ENCODE measurements at places on chromosomes 7 and 10.

- DNase-seq, result no peak
Observed at GRCh38 chr7:69787736-69788431, 189.6 kb downstream of the AUTS2 start.

GRCh38 chr10:102740229-102740628 lies 3.5 kb upstream of the WBP1L start:
- DNase-seq, result no peak

GRCh38 chr10:114566064-114566463 lies 92.0 kb downstream of the ABLIM1 start:
- no peak for DNase-seq

DNA sequence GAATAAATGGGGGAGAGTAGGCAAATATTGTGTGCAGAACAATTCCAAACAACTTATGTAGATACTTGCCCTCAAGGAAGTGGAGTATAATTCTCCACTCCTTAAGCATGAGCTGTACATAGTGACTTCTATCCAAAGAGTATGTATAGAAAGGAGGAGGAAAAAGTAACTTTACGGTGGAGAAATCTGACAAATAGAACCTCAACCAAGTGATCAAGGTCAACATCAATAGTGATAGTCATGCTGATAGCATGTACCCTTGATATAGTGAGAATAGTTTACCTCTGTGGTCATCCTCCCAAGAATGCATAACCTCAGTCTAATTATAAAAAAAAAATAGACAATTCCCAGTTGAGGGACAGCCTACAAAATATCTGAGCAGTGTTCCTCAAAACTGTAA lies 89.1 kb upstream of the NANOS1 start:
- DNase-seq, result no peak

GRCh38 chr7:105972276-105972675 lies 9.2 kb downstream of the CDHR3 start:
- no peak for DNase-seq

GRCh38 chr7:92595281-92595680 lies 5.1 kb upstream of the FAM133B start:
- no peak for DNase-seq

DNA sequence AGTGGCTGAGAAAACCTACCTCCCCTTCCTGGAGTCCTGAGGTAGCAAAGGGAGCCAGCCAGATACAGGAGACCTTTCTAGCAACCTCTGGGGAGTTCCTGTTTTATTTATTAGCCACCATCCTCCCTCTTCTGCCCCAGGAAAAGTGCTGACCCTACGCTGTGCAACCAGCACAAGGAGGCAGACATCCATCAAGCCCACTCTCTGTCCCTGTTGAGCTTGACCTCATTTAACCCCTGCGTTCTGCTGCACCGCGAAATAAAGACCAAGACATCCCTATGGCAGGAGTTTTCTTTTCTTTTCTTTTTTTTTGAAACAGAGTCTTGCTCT lies 25.3 kb upstream of the ANKRD2 start:
- DNase-seq, result no peak

GRCh38 chr7:143518521-143518920 lies 40.8 kb downstream of the TAS2R41 start:
- DNase-seq, result no peak

DNA sequence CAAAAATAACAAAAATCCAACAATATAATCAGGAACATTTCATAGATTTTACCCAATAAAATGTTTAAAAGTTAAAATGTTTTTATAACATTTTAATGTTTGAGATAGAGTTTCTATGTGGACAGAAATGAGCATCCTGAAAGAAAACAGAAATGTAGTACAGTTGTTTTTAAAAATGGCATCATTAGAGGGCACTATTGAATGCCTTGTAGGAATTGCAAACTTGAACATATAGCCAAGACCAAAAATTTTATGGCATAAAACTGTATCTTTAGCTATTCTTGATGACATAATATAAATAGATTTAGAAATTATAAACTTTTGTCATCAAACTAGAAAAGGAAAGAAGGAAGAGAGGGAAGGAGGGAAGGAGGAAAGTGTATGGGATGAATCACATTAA lies 1372.7 kb downstream of the GATA3 start:
- DNase-seq, result no peak

DNA sequence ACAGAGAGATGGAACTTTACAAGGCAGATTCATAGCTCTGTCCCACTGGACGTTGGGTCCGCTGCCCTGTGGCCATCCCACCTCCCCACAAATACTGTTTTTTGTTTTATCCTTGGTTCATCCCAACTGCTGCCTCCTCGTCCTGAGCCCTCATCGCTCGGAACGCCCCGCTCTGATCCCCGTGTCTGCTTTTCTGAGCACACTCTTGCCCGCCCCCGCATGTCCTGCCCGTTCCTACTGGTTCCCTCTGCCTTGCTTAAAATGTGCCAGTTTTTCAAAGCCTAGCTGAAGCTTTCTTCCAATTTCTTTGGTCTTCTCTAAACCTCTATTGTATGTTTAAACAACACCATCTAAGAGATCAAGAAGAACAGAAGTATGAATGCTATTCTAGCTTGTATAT lies 19.4 kb downstream of the RNF32 start:
- DNase-seq, result no peak

DNA sequence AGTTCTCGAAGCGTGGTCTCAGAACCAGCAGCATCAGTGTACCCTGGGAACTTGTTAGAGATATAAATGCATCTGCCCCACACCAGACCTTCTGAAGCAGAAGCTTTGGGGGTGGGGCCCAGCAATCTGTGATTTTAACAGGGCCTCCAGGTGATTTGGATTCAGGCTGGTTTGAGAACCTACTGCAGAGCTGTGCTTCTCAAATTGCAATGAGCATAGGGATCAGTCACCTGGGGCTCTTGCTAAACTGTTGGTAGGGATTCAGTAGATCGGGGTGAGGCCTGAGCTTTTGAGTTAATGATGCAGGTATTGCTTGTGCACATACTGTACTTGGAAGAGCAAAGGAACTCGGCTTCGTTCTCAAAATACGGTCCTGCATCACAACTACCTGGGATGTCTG lies 243.6 kb upstream of the PODXL start:
- DNase-seq, result no peak

GRCh38 chr10:102449321-102450123 lies 1.8 kb downstream of the C10orf95 start:
- peak; percentile 56 for DNase-seq

GRCh38 chr10:8245131-8245813 lies 190.8 kb downstream of the GATA3 start:
- no peak for DNase-seq

GRCh38 chr7:87451187-87451586 lies 24.3 kb downstream of the ABCB4 start:
- DNase-seq, result no peak

- DNase-seq, result no peak
Observed at GRCh38 chr10:52514481-52514880, 200.4 kb downstream of the DKK1 start.

GRCh38 chr7:66303454-66304155 lies 98.5 kb downstream of the TPST1 start:
- no peak for DNase-seq

Data from NCI-H1436 treated with DMSO at 0.1 percent for 48 hours (cell line).